ENCODE measurements at places on chromosomes 2 and 18.
A peak's percentile ranks its signal among the peaks of the same experiment; 100 is the strongest.

GRCh38 chr2:168519534-168520308 is 63.6 kb downstream of the CERS6 start:
- peak; percentile 15 for DNase-seq

DNA sequence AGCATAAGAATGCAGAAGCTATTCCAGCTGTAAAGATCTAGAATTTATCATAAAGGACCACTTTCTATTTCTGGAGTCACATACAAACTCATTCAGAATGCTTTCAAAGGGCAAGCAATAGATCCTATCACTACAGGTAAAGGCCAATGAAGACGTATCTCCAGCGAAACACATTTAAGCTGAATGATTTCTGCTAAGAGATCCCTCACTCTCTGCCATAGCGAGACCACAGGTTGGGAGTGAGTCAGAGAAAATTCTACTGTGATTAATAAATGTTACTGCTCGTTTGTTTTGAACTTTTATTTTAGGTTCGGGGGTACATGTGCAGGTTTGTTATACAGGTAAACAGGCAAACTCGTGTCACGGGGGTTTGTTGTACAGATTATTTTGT is 72.5 kb upstream of the NFU1 start:
- no peak for DNase-seq

DNA sequence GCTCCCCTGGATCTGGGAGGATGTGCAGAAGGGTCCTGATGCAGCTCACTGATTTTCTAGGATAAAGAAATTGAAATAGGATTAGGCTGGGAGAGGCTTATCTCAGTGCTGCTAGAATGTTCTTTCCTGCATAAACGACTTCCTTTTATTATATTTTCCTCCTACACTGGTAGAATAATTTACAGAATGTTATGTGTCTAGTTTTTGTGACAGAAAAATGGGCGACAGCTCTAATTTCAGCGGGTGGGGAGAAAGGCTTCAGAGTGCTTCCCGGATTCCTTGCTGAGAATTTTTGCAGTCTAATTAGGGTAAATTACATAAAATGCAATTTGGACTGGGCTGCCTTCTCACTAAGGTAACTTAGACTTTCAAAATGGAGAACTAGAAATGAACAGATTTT is 66.2 kb downstream of the SKA1 start:
- DNase-seq: no peak

DNA sequence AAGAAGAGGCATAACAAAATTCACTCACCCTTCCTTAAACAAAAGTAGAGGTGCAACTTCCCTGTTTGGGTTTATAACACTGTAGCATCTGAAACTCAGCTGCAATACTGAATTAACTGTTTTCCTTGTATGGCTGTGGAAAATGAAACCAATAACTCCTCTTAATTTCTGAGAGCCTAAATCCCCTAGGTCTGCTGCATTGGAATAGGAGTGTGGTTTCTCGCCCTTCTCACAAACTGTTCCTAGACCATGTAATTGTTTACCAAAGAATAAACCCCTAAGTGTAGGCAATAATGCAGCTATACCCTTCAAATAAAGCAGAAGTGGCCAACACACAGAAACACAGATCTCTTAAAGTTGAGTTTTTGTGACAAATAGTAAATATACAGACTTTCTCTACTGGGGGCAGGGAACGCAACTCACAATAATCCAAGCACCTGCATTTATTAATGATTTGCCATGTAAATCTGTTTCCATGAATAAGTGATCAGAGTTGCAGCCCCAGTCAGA is 52.0 kb downstream of the RASGRP3 start:
- no peak for DNase-seq

- peak; percentile 94 for DNase-seq
Observed at GRCh38 chr18:45166341-45166835, 448.9 kb upstream of the SLC14A2 start.

- DNase-seq: no peak
Observed at GRCh38 chr18:7741640-7742039, 174.5 kb downstream of the PTPRM start.

DNA sequence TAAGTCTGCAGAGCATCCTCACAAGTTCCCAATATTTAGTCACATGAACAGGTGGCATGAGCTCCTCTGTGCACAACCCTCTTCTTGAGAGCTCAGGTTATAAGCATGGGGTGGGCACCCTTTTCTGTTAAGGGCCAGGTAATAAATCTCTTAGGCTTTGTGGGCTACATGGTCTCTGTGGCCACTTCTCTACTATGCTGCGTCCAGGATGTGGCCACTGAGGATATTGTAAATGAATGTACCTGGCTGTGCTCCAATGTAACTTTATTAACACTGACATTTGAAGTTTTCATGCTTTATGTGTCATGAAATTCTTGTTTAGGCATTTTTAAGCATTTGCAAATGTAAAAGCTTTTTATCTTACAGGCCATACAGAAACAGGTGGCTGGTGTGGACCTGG is 116.8 kb upstream of the ST6GAL2 start:
- DNase-seq: peak; percentile 57

DNA sequence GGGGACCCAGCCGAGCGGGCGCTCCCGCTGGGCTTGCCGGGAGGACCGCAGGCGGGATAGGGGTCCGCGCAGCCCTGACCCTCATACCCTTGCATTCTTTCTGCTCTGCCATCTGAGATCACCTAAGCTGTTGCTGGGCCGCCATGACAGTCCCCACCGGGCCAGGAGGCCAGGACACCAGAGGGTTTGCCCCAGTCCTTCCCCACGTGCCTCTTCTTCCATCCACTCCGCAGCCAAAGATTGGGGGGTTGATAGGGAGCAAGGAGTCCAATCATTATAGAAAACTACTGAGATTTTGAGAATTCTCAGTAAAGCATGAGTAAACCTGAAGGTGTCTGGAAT is 453 bp upstream of the GRB14 start:
- DNase-seq: no peak

GRCh38 chr2:131056204-131056931 is 36.9 kb downstream of the FAM168B start:
- no peak for DNase-seq

GRCh38 chr2:170362871-170363631 is 185.1 kb downstream of the MYO3B start:
- peak; percentile 86 for DNase-seq

DNA sequence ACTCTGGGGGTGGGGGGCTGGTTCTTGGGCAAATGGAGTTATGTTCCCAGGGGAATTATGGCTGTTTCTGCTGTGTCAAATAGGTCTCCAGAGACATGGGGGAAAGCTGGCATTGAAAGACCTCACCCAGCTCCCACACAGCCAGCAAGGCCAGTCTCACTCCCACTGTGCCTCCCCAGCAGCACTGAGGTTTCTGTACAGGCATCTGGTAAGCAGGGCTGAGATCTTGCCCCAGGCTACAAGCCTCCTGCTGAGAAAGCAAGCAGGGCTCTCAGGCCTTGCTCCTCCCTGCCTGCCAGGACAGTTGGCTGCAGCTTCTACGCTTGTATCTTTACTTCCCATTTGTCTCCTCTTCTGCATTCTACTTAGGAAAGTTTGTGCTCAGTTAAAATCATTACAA is 50.5 kb upstream of the FHOD3 start:
- no peak for DNase-seq

DNA sequence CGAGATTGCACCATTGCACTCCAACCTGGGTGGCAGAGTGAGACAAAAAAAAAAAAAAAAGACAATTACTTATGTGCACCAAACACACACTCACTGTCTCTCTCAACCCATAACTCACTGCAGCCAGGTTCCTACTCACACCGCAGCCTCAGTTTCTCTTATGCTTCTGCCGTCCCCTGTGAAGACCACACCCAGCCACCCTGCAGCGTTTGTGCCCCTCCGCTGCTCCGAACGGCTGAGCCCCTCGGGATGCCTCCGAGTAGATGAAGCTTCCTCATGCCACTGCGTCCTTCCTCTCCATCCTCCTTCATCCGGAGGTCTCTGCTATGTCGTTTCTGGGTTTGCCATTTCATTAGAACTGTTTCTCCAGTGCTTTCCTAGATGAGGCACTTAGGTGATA is 160.1 kb downstream of the TWIST2 start:
- no peak for DNase-seq

DNA sequence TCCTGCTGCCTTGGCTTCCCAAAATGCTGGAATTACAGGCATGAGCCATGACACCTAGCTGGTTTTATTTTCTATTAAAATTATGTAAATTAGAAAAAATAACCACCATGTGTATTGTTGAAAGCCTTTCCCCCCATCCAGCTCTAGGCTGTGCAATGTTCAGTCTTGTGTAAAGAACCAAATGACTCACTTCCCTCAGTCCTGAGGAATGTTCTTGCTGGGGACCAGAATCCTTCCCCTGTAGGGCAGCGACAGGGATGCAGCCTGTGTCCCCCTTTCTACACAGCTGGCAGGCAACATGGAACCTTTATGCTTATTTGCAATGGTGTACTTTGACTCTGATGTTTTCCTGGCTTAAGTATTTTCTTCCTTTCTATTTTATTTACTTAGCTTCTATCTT is 29.4 kb downstream of the AOX1 start:
- DNase-seq: peak; percentile 86

DNA sequence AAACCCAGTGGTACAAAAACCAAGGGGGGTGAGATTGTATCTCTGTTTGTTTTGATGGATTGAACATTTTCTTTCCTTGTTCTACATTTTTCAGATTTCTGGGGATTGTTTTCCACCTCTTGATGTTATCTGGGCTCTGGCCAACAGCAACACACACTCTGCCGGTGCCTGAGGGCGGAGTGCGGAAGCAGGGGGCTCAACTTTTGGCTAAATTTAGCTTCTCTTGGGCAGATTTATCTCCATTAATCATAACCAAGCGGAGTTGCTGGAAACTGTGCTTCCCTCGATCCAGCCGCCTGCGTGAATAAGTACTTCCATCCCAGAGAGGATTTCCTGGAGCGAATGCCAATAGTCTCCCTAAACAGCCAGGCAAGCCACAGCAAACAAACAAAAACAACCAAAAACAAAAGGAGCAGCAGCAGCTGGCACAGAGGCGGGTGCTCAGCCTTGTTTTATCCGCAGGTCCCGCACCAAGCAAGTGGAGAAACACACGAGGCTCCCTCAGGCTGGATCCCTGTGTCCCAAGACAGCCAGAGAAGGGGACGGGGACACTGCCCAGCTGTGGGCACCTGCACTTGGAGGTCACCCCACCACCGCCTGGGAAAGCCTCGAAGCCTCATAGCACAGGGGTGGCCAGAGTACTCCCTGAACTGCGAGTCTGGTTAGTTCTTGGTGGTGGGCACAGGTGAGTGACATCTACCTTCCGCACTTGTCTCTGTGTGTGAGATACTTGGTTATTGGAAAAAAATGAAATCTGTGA is 143.4 kb downstream of the NDUFA10 start:
- peak; percentile 57 for DNase-seq

- no peak for DNase-seq
Observed at GRCh38 chr2:241108271-241109209, 6.5 kb upstream of the MTERF4 start.

DNA sequence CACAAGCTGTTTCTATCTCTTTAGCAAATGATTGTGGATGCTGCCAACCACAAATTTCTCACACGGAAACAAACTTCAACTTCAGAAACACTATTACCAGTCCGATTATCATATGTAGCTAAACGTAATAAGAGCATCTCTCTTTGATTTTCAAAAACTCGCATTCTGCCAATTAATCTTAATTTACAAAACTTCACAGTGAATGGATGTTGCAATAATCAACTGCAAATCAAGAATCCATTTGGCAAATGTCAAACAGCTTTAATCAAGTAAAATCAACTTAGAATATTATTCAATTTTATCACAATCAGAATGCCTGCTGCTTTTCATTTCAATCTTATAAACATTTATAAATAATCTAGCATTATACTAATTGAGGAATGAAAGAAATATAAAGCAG is 54.2 kb downstream of the DTNB start:
- DNase-seq: no peak
